ENCODE measurements at places on chromosomes 12 and 14.

DNA sequence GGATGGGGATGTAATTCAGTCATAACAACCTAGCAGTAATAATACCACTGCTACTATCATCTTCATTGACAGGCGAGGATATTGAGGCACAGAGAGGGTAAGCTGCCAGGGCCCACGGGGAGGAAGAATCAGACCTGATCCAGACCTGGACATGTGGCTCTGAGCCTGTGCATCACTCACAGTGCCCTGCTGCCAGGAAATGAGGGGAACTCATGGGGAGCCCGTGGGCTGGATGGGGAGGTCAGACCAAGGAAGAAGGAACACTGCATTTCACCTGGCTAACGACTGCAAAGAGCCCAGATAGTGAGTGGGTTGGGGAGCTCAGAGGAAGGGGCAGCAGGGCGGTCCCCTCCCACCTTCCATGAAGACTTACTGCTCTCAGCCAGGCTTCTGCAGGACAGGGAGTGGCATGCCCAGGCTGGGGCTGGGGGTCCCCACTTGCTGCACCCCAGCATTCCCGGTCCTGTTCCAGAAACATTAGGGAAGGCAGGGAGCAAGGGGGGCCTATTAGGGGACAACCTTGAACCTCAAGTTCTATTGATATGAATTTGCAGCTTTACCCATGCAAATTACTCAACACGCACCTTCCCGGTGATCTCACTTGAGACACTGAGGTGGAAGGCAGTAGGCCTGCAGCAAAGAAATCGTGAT lies 37.7 kb downstream of the CALM1 start:
- DNase-seq = no peak

GRCh38 chr12:55927588-55928502 lies at the start of gene PYM1:
Gene PYM1 (minus strand): TSS chr12:55927894. CDS start chr12:55927761, 133 bp downstream.
- peak; percentile 91 for DNase-seq

DNA sequence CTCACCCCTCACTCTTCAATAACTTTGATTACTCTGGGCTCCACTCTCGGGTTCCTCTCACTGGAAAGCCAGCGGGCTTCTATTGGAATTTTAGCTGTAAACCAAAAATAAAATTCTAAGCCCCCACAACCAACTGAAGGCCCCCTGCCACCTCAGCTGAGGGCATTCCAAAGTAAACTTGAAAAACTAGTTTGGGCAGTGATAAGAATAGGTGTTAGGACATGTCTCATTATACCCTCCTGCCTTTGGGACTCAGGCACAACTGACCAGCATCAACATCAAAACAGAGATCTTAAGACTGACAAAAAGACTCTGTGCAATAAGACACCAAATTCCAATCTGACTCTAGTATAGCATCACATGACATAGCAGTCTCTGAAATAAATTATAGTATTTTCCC lies 11.9 kb upstream of the TSPAN9 start:
- no peak for DNase-seq

- DNase-seq = no peak
These were observed 43.4 kb upstream of the LIMA1 start for GRCh38 chr12:50326590-50327284.

GRCh38 chr12:132514838-132515237 lies 24.9 kb downstream of the FBRSL1 start:
- no peak for DNase-seq

- DNase-seq = peak; percentile 45
These were observed 268.8 kb downstream of the ADGRD1 start for GRCh38 chr12:131222329-131223139.

Data from GM12864 (cell line).